ENCODE measurements at places on chromosomes 3 and 15.
A peak's percentile ranks its signal among the peaks of the same experiment; 100 is the strongest.

GRCh38 chr3:185630182-185630622 is 44.1 kb downstream of the SENP2 start:
- no peak for DNase-seq

DNA sequence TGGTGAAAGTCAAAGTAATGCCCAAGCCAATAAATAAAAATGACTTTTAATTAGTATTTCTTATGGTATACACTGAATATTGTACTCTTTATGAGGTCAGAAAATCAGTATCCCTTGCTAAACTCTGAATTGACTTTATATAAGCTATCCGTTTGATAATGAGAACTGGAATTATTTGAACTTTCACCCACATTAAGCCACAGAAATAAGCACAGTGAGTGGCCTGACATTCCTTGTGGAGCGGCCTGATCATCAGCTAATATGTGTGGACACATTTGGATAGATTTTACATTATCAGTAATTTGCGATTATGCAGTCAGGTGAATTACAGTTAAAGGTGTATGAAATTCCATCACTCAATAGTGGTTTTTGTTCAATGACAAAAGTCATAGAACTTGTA is 136.0 kb upstream of the CBLB start:
- no peak for DNase-seq

GRCh38 chr3:154656486-154656885 is 226.5 kb upstream of the GPR149 start:
- no peak for DNase-seq

DNA sequence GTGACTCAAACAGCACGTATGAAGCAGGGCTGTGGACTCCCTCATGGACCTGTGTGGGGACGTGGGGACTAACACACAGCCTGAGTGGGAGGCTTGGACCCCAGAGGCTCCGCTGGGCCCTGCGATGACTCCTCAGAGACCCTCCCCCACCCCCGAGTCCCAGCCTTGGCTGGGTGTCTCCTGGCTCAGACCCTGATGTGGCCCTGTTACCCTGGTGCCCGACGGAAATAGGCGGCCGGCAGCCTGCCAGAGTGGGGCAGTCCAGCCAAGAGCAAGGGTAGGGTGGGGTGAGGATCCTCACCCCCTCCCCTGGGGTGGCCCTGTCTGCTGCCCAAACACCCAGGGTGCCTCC is 15.3 kb downstream of the TNK2 start:
- DNase-seq: no peak

DNA sequence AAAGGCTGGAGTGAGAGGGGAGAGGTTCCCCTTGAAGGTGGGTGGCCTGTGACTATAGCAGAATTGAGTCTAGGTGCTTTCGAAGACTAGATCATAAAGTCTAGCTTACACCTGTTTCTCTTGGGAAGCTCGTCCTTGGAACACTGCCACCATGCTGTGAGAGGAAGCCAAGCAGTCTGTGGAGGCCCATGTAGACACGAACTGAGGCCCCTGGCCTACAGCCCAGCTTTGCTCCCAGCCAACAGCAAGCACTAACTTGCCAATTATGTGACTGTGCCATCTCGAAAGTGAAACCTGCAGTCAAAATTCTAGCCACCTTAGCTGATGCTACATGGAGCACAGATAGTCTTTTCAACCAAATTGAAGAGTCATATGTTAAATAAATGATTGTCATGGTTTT is 190.5 kb upstream of the NECTIN3 start:
- no peak for DNase-seq

- no peak for DNase-seq
Observed at GRCh38 chr3:165837058-165837525, at the start of gene BCHE. BCHE (minus strand) TSS chr3:165837423; CDS start chr3:165831033, 6,390 bp downstream.

- no peak for DNase-seq
Observed at GRCh38 chr3:37115446-37115845, 58.9 kb downstream of the LRRFIP2 start.

- DNase-seq: no peak
Observed at GRCh38 chr15:72584006-72584405, 70.5 kb upstream of the GOLGA6B start.

- DNase-seq: no peak
Observed at GRCh38 chr3:142981108-142981507, 17.6 kb upstream of the PAQR9 start.

DNA sequence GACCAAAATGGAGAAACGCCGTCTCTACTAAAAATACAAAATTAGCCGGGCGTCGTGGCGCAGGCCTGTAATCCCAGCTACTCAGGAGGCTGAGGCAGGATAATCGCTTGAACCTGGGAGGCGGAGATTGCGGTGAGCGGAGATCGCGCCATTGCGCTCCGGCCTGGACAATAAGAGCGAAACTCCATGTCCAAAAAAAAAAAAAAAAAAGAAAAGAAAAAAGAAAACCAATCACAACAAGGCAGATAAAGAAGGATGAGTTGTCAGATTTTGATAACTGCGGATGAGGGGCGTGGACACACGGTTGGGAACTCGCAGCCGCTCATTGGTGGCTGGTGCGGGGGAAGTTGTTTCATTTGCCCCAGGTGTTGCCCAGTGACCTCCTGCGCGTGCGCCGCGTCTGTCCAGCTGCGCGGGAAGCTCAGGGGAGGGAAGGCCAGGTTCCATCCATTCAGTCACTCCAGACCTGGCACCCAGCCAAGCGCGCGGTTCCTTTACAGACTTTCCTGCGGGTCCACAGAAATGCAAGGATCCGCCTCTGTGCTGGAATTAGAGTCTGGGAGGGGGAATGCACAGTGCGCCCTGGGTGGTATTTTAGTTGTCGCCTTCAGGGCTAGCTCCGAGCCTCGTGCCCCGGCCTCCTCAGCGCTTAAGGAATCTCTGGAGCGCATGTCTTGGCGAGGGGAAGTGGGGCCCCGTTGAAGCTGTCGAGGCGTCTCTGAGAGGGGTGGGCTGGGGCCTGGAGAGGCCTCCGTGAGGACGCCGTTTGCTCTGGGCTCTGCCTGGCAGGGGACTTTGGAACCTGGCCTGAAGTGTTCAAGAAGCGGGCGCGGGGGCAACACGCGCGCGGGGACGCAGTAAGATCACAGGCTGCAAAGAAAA is 708 bp upstream of the GCHFR start:
- peak; percentile 11 for DNase-seq

DNA sequence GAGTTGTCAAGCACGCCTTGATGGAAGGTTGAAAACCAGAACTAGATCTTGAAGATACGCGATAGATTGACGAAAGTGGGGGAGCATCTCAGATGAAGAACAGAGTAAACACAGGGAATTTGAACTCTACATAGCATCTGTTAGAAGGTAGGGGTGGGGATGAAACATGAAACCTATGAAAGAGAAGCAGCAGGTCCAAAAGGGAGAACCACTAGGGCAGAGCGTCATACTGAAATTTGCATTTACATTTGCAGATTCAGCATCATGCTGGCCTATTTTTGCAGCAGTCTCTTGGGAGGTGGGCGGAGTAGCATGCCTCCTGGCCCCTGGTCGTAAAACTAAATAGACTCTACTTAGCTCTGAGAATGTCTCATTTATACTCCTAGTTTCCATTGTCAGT is 46.1 kb upstream of the RASGRP1 start:
- no peak for DNase-seq

DNA sequence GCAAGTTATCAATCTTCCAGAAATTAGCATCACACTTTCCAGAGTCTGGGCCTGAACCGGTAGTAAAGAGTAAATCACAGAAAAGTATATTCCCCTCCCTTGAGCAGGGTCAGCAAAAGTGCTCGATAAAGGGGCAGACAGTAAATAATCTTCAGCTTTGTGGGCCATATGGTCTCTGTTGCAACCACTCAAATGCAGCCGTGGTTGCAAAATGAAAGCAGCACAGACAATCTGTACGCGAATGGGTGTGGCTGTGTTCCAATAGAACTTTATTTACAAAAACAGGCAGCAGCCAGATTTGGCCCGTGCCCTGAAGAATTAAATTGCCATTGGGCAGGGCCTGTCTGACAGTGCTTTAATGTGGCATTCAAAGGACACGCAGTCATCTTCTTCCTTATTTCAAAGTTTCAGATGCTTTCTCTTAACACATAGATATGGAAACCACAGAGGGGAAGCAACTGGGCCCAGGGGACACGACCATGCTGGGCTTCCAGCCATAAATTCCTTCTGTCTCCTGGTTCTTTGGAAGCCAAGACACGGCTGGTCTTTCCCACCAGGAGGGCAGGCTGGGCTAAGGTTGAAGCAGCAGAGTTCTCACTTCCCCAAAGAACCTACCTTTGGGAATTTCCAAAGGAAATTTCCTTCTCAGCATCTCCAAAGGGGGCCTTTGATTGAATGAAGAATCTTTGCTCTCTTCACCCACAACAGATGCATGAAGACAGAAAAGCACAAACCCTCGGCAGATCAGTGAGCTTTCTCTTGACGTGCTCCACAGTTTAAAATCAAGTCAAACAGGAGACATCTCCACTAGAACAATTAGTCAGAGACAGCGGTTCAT is 489.8 kb upstream of the PROK2 start:
- peak; percentile 15 for DNase-seq

- no peak for DNase-seq
Observed at GRCh38 chr15:46442184-46442583, 807.4 kb downstream of the SQOR start.

DNA sequence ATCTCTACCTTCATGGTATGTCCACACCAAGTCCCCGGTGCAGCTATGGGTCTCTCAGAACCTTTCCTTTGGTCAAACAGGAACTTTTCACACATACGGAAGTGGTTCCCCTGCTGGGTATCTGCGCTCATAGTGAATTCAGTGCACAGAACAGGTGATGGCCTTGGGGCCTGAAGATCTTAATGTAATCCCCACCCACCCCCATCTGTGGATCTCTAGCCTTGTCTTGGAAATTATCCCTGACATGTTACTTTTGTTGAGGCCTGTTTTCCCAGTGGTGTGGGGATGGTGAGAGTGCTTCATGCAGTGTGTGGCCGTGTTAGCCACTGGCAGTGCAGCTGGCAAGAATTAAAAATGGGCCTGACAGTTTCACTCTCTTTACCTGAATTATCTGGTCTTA is 71.9 kb upstream of the MYZAP start:
- no peak for DNase-seq

GRCh38 chr3:17333893-17334292 is 408.5 kb downstream of the TBC1D5 start:
- no peak for DNase-seq

- peak; percentile 16 for DNase-seq
Observed at GRCh38 chr15:70266412-70267121, 168.8 kb upstream of the TLE3 start.

DNA sequence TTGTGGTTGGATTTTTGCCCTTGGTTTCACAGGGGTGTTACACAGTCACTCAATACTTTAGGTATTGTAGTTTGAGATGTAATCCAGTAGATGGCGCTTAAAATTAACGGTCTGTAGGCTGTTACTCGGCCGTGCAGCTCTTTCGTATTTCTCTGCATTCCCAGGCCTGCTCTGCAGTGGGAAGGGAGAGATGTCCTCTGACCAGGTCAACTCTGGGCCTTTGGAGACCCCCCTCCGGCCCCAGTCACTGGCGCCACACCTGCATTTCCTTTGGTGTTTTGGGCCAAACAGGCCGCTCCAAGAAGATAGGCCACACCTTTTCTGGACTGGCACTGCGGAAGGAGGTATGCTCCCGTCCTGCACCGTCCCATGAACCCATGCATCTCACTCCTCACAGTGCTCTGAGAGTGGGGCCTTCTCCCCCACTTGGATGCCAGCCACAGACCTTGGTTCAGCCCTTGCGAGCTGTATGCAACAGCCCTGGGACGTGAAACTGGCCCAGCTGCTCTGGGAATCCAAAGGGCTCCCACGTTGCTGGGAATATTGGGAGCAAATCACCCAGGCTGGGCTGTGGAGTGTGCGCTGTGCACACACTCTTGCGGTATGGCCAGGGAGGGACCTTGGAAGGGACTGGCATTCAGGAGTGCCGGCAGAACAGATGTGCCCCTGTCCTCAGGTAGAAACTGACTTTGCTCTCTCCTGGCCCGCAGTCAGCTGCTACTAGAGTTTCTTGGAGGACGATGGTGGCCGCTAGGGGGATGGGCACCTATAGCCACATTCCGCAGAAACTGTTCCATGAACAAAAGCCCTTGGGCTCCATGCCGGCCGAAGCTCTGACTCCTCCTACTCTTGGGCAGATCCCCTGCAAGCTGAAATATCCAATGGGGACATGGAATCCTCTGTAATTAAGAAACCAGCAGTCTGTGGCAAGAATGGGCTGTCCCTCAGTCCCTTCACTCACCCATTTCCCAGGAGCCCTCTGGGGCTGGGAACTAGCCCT is 410.5 kb upstream of the CADM2 start:
- DNase-seq: no peak

DNA sequence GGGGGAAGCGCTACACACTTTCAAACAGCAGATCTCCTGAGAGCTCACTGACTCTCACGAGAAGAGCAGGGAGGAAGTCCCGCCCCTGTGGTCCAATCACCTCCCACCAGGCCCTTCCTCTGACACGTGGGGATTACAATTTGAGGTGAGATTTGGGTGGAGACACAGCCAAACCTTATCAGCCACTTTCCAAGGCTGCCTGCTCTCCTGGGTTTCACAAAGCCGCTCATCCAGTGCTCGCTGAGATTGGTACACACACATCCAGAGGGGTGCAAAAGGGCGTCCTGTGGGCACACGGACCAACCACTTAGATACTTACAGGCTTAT is 23.1 kb downstream of the XXYLT1 start:
- DNase-seq: no peak

GRCh38 chr3:182732232-182733015 is 60.9 kb upstream of the ATP11B start:
- no peak for DNase-seq

GRCh38 chr3:46089237-46090011 is 62.1 kb upstream of the XCR1 start:
- DNase-seq: peak; percentile 29

- no peak for DNase-seq
Observed at GRCh38 chr15:79519628-79520027, 87.5 kb downstream of the MINAR1 start.

DNA sequence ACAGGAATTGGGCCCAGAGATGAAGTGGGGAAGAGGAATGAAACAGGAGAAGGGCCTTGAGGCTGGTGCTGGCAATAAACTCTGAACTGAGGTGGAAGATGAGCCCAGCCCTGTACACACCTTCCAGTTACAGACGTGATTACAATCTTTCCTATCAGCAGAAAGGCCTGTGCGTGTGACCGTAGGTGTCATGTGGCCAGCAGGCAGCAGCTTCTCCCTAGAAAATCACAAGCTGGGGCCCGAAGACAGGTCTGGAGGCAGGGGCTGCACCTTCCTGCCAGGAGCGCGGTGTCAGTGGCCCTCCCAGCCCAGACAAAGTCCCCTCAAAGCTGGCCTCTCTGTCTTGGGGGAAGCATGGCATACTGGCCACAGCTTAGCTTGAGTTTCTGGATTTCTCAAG is 16.7 kb upstream of the PIGZ start:
- DNase-seq: no peak

- DNase-seq: no peak
Observed at GRCh38 chr3:120646771-120647432, 35.1 kb downstream of the HGD start.

GRCh38 chr3:135452881-135453280 is 512.6 kb upstream of the PPP2R3A start:
- no peak for DNase-seq
